ENCODE measurements at places on chromosomes 5 and 9. TPM values are rescaled to one million over a fixed set of nuclear protein-coding genes. Genes with fewer than 3 reads are reported as not detected.

CMBL gene
- 21.9 TPM for total RNA-seq

SLC6A18 gene
- total RNA-seq = not detected

S100Z gene
- total RNA-seq = not detected

CTXN3 gene
- not detected for total RNA-seq

SELENOP gene
- not detected for total RNA-seq

ATOX1 gene
- 204 TPM for total RNA-seq

OR1J2 gene
- total RNA-seq = not detected

LHX3 gene
- total RNA-seq = 0.08 TPM

GNA14 gene
- not detected for total RNA-seq

PROB1 gene
- total RNA-seq = 0.20 TPM

GAPVD1 gene
- total RNA-seq = 12.2 TPM
